ENCODE measurements at places on chromosomes 5 and 9.
A peak's percentile ranks its signal among the peaks of the same experiment; 100 is the strongest.

DNA sequence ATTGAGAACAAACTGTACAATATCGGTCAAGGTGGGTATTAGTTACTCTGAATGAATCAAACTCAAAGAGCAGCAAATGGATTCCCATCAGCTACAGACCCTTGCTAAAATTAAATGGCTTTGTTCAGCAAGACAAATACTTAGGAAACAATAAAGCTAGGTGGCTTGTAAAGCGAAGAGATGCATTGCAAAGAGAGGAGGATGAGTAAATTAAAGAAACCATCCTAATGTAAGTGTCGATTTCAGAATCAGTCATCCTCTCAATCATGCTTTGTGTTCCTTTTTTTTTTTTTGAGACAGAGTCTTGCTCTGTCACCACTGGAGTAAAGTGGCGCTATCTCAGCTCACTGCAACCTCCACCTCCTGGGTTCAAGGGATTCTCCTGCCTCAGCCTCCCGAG is 359.2 kb upstream of the ZNF462 start:
- no peak for DNase-seq

DNA sequence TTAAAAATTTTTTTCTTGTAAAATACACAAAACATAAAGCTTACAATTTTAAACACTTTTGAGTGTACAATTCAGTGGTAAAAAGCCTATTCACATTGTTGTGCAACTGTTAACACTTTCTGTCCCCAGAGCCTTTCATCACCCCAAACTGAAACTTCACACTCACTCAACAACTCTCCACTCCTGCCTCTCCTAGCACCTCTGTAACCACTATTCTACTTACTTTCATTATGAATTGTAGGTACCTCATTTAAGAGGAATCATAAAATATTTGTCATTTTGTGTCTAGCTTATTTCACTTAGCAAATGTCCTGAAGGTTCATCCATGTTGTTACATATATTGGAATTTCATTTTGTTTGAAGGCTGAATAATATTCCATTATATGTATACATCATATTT is 4.3 kb upstream of the ZNF510 start:
- no peak for DNase-seq

DNA sequence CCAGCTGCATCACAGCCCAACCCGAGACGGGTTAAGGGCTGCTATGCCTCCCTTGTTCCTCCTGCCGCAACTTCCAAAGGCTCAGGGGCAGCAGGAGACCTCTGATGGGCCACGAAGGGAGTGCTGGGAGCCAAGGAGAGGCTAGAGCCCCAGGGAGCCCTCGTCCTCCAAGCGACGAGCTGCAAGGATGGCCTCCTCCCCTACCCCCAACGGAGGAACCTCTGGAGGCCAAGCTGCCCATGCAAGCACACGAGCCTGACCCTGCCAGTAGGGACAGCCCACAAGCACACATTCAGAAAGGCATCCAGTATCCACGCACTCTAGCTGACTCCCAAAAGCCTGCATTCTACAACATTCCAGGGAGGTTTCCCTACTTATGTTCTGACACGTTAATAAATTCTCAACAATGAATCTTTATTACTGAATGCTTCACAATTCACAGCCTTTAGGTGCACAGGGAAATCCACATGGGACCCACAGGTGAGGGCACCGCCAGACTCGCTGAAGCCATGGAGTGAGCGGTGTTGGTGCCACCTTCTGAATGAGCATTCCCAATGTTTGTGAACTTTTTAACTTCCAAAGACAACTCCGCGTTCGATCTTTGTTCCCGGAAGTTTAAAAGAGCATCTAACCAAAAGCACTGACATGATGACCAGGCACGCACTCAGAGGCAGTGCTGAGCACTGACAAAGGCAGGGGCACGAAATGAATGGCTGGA is 28.7 kb downstream of the IPPK start:
- no peak for DNase-seq

GRCh38 chr9:84174486-84174885 is 166.1 kb downstream of the SLC28A3 start:
- DNase-seq = no peak

DNA sequence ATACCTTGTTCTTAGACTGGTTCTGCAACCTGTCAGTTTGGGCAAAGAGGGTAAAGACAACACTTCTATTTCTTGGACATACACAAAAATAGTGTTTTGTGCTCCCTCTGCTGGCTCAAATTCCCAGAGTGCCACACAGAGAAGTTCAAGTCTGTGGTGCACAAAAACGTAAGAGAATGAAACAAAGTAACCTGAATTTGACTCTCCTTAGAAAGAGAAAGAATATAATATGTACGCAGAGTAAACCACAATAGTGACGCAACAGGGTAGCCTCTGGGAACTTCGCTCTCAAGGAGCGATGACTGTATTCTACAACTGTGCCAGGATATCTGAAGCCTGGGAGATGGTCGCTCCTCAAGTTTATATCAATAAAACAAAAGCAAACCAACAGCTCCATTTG is 18.5 kb downstream of the DDX31 start:
- DNase-seq = no peak

GRCh38 chr9:131266266-131267229 is 9.8 kb downstream of the FAM78A start:
- DNase-seq = no peak

DNA sequence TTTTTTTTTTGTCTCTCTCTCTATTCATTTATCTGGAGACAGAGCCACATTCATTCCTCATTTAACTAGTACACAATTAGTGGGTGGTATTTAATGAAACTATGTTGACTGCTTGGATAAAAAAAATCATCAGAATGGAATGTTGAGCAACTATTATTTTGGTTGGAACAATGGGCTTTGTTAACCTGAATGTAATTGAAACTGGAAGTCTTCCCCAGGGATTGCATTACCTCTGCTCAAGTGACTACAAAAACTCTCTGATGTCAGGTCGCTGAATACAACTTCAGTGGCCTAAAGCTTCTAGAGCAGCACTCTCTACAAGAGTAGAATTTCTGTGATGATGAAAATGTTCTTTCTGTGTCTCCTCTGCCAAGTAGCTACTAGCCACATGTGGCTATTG is 295.8 kb downstream of the DEPDC1B start:
- DNase-seq = no peak

GRCh38 chr9:112863746-112864145 is 26.9 kb downstream of the SLC46A2 start:
- peak; percentile 54 for DNase-seq

DNA sequence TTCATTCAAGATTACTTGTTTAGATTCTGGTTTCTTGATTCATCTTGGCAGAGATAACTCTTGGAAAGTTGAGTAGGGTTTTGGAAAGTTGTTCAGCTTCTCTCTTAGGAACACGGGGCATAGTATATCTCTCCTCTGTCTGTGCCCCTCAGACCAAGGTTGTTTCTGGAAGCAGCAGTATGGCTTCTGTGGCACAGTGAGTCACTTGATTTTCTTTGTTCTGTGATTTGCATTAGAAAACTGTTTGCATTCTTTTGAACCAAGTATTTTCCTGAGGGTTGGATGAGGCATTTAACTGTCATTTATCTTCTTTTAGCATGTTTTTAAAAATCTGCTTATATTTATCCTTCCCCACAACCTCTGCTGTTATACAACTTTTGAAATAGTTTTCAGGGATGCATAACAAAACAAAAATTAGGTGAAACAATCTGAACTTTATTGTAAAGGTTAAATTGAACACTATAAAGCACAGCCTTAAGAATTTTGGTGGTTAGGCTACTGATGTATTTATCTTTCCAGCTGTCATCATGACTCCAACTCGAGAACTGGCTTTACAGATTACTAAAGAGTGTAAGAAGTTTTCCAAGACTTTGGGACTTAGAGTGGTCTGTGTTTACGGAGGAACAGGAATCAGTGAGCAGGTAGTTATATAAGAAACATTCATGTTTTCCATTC is 26.5 kb downstream of the DDX46 start:
- DNase-seq = no peak

DNA sequence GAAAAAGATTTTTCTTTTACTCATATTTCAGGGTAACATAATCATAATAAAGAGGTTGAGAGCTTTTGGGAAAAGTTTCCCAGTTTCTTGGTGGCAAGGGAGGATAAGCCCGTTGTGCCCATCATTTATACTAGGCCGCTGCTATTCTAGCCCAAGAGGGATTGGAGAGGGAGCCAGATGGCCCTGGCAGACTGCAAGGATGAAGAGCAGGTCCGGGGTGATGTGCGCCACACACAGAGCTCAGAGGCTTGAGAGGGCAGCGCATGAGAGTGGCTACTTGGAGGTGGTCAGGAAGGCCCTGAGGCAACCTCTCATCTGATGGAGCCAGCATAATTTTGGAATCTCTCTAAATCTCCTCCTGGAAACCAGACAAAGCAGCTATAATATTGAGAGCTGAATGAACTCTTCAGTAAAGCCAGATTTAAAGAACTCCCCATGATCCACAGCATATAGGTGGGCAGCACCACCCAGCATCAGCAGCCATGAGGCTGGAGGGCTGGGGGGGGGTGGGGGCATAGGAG is 110.1 kb downstream of the MED27 start:
- no peak for DNase-seq

Measured in GM10248 (cell line).